ENCODE measurements at places on chromosomes 4 and X.
A peak's percentile ranks its signal among the peaks of the same experiment; 100 is the strongest.

GRCh38 chrX:151536571-151536970 lies 26.9 kb upstream of the PASD1 start:
- no peak for DNase-seq

DNA sequence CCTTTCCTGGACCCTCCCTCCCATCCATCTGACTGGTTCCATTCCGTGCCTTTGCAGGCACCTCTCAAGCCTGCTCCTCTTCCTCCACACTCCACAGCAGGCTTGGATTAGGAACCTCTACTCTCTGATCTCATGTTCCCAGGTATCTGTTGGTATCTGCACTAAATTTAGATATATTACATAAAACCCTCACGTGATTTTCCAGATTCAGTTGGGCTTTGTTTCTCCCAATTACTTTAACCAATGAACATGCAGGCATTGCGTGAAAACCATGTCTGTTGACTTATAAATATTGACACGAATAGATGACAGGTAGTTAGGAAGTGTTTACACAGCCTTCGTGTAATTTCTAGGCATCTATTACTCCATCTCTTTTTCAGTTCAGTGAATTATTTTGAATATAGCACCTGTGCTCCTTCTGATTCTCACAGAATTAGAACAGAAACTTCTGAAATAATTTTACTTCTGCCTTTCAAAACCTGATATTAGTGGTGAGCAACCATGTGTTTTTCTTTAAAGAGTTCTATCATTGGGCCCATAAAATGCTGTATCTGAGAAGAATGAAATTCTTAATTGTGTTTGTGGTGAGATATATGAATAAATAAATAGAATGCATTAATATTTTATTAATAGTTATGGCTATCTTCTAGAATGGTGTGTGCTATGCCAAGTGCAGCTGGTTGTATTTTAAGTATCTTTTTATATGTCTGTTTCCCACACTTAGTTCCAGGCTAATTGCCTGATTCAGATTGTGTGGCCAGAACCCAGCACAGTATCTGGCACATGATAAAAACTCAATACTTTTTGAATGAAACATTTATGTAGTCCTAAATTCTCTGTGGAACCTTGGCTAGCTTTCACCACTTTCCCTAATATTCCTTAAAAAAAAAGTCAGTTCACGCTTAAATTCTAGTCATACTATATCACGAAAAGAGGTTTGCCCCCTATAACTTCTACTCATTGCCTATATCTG lies 304.8 kb downstream of the QDPR start:
- no peak for DNase-seq

DNA sequence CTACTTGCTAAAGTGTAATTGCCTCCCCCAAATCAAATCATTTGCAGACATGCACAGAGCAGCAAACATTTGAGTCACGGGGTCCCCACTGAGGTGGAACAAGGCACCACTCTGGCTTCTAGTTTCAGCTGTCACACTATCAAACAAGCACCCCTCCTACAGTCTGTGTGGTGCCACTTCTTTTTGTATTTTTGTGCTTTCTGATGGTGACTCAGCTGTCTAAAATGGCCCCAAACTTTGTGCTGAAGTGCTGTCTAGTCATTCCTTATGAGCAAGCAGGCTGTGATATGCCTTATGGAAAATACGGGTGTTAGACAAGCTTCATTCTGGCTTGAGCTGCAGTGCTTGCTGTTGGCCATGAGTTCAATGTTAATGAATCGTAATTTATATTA lies 15.4 kb downstream of the IGFBP7 start:
- no peak for DNase-seq

DNA sequence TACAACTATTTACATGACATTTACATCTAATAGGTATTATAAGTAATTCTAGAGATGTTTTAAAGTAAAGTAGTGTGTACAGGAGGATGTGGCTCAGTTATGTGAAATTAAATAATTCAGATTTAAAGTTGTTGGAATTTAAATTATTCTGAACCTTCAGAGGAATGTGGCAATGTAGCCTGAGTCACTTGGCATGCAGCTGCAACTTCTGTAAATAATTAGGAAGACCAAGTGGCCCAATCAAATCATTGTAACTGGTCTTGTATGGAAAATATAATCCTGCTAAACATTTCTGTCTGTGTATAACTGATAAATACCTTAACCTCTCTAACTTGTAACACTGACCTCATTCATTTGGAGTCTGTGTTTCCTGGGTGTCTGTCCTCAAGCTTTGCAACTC lies 828.9 kb downstream of the GLUD2 start:
- no peak for DNase-seq

GRCh38 chr4:184942444-184943425 lies 75.6 kb upstream of the HELT start:
- DNase-seq = no peak

DNA sequence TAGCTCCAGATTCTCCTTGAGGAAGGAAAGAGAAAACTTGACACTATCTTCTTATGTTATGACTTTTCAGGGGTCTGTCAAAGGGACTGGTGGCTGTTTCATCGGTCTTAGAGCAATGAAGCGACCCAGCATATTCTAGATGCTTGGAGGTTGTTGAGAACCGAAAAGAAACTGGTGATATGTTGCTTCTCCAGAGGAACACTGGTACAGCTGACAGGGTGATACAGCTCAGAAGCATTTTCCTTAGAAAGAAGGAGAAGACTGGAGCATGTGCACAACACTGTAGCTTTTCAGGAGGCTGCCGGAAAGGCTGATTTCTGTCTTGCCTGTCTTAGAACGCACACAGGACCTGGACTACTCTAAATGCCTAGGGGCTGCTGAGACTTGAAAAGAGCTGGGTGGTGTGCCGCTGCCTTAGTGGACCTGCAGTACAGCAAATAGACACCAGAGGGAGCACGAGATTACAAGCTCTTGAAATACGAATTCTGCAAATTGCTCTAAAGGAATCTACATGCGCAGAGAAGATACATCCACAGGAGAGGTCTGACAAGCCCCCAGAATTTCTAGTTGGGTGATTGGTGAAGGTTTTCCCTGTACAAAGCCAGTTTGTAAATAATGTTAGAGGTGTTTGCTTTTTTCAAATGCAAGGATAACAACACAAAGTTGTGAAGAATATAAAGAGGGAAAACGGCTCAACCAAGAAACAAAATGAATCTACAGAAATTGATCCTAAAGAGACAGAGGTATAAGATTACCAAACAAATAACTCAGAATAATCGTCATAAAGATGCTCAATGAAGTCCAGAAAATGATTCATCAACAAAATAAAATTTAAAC lies 223.1 kb upstream of the DMD start:
- DNase-seq = peak; percentile 25

GRCh38 chr4:176479767-176480166 lies 160.0 kb downstream of the SPCS3 start:
- no peak for DNase-seq

GRCh38 chr4:158129694-158130093 lies 43.1 kb downstream of the GASK1B start:
- no peak for DNase-seq

DNA sequence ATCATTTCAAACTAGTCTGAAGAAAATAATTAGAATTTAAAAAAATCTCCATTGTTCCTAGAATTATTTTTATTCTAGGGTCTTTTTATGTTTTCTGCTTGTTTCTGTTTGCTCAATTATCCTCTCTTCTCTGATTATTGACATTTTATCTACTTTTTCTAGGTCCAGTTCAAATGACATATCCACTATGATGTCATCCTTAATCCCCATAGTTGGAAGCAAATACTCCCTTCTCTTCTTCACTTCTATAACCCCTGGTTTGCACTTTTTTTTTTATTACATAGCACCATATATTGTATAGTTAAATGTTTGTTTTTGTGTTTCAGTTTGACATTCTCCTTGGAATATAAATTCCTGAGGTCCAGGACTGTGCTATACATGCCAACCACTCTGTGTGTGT lies 82.6 kb downstream of the CT47B1 start:
- DNase-seq = no peak

DNA sequence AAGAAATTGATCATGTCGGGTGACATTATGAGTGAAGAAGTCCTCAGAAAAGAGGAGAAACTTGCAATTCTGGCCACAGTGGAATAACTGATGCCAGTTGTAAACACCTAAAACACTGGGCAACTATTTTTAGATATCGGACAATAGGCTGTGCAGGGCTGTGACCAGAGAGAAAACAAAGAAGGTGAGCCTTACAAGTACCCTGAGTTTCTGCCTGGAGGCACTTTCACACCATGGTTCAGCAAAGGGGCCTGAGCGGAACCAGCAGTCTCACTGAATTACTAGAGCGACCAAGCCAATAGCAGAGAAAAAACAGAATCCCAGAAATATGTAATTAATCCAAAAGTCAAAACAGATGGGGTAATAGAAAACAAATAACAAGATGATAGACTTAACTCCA lies 11.2 kb downstream of the IRAK1 start:
- no peak for DNase-seq

- no peak for DNase-seq
These were observed 106.0 kb downstream of the IQCM start for GRCh38 chr4:149709640-149710039.

DNA sequence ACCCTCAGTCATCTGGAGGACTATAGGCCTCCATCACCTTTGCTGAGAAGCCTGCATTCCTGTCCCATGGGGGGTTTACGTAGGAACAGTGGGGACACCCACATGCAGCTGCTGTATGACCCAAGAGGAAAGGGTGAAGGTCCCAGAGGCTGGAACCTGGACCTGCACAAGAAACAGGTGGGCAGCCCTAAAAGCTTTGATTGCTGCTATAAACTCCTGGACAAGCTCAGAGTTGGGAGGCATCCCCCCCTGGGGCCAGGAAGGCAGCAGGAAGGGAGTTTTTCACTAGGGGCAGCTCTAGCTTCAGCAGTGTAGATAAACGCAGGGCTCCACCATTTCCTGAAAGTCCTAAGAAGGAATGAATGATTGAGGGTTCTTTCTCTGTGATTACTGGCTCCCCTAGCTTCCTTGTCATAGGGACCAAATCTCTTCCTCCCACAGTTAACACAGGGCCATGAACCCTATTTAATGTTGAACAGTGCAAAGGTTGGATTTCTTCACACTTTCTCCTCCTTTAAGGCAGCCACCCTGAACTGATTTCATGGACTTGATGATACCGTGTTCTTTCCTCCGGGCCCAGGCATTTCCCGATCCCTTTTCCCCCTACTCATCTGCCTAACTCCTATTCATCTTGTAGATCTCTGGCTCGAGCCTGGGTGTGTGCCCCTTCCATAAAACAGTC lies 84.2 kb downstream of the CHRNA9 start:
- DNase-seq = no peak

DNA sequence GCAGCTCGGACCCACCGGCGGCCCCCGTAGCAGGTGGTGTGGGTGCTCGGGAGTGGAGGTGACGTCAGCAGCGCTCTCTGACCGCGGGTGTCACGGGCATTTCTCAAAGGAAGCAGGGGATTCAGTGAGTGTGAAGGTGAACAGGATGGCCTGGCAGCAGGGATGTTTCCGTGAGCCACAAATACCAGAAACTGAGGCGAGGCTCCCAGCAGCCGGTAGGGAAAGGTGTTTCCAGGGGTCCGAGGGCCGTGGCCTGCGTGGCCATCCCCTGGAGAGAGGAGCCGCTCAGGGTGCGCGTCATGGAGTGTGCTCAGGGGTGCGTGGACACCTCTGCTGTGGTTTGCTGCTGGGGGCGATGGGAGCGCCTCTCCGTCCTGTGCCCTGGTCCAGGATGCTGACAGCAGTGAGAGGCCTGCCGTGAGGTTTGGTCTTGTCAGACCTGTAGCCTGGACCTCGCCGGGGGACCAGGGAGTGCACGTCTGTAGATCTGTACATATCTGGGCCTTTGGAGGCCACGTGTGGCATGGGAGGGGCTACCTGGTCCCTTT lies 10.2 kb upstream of the HGFAC start:
- no peak for DNase-seq

DNA sequence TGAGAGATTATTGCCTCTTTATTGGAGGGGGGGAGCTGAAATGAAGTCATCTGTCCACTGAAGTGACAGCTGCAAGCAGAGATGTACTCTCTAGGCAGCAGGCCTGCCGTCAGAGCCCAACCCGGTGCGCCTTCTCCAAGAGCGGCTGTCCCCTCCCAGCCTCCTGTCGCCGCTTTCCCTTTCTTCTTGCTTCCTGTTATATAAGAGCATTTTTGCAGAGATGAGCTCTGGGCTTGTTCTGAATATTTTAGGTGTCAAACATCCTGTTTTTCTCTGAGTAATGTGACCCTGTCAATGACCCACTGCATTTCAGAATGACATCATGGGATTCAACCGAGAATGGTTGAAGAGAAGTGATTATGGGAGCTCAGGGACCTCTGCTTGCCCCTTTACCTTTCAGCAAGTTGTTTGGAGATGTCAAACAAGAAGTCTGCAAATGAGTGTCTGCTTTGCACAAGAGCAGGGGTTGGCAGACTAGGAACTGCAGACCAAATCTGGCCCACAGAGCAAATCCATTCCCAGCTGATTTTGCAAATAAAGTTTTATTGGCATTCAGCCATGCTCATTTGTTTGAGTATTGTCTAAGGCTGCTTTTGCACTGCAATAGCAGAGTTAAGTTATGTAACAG lies 79.9 kb downstream of the SLC9A6 start:
- DNase-seq = no peak

- peak; percentile 49 for DNase-seq
These were observed 97.1 kb downstream of the MRPL1 start for GRCh38 chr4:77959566-77960338.

DNA sequence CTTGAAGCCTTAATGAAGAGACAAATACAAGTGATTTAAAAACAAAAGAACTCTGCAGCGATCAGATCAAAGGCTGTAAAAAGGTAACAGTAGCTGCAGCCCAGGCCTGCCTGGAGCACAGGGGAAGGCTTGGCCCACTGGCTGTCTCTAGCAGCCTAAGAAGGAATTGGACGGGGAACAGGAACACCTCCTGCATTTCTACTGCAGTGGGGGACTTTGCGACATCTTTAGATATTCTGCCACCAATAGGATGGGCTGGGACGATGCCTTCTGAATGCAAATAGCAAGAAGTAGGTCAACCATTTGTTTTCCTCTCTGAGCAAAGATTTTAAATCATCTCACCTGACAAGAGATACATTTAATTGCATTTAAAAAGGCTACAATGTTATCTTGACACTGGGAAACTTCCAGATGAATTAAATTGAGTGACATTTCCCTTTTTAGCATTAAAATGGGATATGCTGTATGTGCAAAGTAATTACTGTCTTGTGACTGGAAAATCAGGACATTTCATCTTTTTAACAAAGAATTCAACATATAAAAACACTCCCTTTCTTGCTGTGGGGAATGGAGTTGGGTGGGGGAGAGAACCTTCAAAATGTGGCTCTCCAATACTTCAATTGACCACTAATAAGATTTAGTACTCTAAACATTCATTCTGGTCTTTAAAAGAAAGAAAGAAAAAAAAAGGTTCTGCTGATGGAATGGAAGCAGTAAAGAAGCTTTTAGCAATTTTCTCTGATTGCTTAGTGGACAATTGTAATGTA lies 70.0 kb downstream of the NYX start:
- no peak for DNase-seq

GRCh38 chrX:38820751-38821150 lies 19.5 kb downstream of the MID1IP1 start:
- DNase-seq = no peak

GRCh38 chrX:111005166-111005565 lies 90.8 kb upstream of the PAK3 start:
- DNase-seq = no peak

DNA sequence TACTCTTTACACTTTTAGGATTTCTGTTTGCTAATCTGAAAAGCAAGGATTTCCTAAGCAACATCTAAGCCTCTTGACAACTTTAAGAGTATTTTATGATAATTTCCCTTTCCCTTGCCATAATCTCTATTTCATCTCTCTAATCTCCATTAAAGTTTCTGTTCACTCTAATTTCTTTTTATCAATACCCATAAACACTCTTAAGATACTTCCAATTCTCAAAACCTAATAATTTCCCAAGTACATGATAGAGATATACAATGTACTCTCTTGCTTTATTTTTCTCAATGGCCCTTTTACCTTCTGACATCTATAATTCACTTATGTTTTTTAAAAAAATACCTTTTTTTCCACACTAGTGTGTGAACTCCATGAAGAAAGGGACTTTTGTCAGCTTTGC lies 26.8 kb downstream of the DAPP1 start:
- no peak for DNase-seq
